ENCODE measurements at places on chromosomes 4 and X.
A peak's percentile ranks its signal among the peaks of the same experiment; 100 is the strongest.

DNA sequence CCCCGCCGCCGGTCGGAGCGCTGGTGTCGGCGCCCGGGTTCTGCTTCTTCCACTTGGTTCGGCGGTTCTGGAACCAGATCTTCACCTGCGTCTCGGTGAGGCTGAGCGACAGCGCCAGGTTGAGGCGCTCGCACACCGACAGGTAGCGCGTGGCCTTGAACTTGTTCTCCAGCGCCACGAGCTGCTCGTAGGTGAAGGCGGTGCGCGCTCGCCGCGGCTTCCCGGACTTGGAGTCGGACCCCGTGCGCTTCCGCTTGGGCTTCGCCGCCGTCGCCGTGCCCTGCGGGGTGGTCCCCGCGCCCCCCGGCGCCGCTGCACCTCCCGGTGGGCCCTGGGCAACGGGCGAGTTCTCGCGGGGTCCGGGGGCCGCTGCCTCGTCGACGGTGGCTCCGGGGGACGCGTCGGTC, 3.1 kb downstream of the NKX1-1 start:
- DNase-seq: peak; percentile 5

GRCh38 chr4:188347339-188347738, 208.1 kb downstream of the TRIML1 start:
- no peak for DNase-seq

DNA sequence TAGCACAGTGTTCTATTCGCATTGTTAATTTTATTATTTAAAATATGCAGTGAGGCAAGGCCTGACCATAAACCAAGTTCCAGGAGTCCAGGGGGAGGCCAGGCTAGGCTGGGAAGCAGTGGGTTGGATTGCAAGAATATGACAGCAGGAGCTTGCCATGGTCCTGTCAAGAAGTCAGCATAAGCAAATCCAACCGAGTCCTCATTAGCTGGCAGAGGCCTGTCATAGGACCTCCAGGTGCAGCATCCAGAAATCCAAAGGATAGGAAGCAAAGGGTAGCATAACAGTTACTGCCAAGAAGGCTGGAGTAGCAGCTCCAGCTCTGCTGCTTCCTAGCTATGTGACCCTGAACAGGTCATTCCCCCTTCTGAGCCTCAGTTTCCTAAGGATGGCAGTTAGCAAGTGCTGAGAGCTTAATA, 13.4 kb downstream of the PJA1 start:
- no peak for DNase-seq

- no peak for DNase-seq
Observed at GRCh38 chr4:153522802-153523094, 56.6 kb downstream of the TMEM131L start.

DNA sequence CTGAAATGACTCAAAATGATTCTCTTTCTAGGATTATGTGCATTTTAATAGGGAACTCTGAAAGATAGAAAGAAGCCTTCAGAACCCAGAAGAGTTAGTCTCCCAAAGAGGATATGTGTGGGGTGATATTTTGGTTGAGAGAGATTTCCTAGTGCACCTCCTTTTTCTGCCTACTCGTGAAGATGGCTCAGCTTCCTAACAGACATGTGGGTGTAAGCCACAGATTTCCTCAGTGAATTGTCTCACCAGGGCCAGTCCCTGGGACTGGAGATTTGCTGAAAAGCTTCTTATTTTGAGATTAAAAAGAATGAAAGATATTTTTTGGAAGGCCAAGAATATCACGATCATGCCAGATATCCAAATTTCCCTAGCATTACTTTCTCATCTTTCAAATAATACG, 42.8 kb downstream of the MAGEB17 start:
- DNase-seq: no peak

DNA sequence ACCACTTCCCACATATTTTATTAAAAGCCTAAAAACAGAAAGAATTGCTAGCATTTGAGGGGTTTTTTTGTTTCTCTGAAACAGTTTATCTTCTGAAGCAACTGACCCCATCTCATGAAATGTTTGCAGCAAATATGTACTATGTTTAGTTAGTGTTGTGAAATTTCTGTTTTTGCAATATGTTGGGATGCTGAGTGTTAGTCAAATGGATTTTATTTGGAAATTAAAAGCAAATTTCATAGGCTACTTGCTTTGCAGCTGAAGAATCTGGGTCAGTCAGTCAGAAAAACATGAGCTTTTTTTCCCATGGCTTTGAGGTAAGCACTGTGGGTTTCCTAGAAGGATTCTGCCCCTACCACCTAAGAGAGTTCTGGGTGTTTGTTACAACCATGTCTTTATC, 184.9 kb upstream of the DKK2 start:
- DNase-seq: no peak

GRCh38 chr4:137768881-137769280, 236.6 kb upstream of the PCDH18 start:
- no peak for DNase-seq

DNA sequence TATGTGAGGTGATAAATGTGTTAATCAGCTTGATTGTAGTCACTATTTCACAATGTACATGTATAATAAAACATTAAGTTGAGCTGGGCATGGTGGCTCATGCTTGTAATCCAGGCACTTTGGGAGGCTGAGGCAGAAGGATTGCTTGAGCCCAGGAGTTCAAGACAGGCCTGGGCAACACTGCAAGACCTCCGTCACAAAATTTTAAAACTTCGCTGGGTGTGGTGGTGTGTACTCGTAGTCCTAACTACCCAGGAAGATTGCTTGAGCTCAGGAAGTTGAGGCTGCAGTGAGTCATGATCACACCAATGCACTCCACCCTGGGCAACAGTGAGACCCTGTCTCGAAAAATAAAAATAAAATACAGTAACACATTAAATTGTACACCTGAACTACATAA, 20.1 kb downstream of the LYAR start:
- DNase-seq: no peak

GRCh38 chr4:82559735-82560120, 2.1 kb downstream of the TMEM150C start:
- DNase-seq: no peak

DNA sequence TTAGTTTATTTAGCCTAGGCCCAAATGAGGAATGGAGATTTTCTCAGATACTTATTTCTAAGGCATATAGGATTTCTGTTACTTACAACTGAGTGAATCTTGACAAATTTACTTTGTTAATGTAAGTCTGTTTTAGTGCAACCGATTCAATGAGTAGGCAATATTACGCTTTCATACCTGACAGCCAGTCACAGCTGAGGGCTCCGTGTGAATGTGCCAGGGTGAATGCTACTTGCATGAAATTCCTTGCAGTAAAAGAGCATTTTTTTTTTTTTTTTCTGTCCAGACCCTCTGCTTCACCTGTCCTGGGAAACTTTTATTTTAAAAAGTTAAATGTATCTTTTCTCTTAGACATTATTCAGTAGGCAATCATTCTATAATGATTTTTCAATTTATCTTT, 1100.0 kb downstream of the FAT4 start:
- DNase-seq: no peak
